ENCODE measurements at places on chromosomes 7 and 10. TPM values are rescaled to one million over a fixed set of nuclear protein-coding genes. Genes with fewer than 3 reads are reported as not detected.

DNA sequence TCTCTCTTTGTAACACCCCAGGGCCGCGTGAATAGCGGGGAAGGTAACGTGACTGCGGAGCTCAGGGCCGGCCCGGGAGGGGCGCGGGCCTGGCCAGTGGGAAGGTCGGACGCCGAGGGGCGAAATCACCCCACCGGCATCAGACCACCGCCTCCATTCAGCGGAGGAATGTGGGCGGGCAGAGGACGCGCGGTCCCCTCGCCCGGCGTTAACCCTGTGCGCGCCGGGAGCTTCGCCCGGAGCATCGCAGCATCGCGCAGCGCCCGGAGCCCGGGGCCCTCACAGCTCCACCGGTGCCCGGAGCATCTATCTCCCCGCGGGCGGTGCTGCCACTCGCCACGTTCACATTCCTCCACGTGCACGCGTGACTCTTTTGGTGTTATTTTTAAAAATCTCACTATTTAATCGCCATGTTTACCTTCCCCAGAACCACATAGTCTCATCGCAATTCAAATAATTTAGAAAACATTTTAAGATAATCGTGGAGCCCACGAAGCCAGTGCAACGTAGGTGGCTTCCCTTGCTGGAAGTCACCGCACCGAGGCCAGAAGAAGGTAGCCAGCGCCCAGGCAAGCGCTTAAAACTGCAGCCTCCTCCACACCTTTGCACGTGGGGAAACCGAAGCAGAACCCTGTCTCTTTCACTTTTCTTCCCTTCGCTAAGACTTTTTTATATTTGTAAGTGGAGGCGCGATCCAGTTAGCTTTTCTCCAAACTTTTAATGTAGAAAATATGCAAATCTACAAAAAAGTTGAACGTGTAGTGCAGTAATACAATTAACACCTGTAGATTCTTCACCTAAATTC lies 21.8 kb downstream of the FGFBP3 start:
- peak; percentile 47 for DNase-seq

DNA sequence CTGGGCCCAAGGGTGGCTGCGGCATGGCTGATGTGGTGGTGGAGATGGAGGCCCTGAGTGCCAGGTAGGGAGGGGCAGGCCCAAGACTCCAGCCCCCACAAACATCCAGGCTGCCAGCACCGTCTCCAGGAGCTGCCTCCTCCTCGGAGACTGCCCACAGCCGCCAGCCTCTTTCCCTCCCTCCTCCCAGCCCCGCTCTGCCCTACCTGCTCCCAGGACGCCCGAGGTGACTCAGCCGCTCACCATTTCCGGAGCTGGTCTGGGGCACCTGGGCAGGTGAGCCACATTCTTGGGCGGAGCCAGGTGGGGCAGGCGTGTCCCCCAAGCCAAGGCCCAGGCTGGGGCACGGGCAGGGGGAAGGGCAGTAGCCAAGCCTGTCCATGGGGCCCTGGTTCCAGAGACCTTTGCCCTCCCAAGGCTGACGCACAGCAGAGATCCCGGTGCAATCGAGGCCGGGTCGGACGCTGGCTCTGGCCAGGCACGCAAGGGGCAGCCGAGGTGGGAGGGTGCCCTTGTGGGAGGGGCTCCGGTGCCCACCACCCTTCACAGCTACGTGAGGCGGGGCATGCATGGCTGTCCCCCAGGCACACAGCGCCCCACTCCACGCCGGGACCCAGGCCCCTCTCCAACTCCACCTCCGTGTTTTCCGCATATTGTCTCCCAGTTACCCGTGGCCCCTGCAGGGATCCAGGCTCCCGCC lies 8.8 kb downstream of the ADAP1 start:
- no peak for DNase-seq

DNA sequence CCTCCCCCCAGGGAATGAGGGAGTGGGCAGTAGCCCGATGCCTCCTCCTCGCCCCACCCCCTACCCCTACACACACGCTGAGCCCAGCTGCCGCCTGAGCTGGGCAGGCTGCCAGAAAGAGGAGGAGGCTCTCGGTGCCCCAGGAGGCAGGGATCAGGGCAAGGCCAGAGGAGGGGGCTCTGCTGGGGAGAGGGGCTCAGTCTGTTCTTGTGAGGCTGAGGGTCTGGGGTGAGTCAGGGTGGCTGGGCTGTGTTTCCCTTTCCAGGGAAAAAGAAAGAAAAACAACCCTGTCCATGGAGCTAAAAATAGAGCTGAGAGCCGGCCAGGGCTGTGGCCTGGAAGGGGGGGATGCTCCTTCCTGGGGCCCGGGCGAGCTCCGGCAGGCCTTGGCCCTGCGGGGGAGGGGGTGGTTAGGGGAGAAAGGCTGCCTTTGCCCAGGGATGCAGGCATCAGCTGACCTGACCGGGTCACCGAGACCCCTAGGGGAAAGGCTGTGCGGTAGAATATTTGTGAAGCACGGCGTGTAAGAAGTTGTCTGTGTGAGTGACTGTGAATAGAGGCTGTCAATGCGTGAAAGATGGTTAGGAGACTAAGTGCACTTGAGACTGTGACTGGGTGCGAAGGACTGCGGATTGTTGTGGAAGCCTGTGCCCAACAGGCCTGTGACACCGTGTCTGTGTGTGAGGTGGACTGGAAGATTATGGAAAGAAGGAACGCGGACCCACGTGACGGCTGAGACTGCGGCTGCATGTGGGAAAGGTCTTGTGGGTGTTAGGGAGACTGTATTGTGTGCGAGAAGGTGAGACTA lies 1.2 kb upstream of the LZTS2 start:
- DNase-seq, result peak; percentile 63

- DNase-seq, result no peak
Observed at GRCh38 chr10:97435211-97435610, 9.2 kb downstream of the PGAM1 start.

The NPY4R gene
- total RNA-seq, result not detected

The ZNF425 gene
- total RNA-seq, result 0.35 TPM

All from CD4-positive, CD25-positive, alpha-beta regulatory T cell (primary cell).